ENCODE measurements at places on chromosomes 5 and 9.

DNA sequence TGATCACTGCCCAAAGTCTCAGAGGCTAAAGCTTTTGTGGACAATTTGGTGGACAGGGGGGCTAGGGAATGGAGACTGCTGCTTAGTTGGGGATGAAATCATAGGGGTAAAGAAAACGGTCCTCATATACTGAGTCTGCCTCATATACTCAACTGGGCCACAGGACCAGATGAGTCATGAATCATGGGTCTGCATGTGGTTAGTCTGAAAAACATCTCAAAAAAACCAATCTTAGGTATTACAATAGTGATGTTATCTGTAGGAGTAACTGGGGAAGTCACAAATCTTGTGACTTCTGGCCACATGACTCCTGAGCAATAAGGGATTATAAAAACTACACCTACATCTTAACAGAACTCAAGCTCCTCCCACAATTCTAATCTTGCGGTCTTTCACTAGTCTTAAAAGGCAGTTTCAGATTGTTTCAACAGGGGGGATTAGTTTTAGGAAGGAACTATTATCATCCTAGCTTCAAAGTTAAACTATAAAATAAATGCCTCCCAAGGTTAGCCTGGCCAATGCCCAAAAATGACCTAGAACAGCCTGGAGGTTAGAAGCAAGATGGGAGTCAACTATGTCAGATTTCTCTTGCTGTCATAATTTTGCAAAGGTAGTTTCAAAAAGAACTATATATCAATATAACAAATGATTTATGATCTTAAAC, 17.5 kb downstream of the TMEM161B start:
- DNase-seq = no peak

DNA sequence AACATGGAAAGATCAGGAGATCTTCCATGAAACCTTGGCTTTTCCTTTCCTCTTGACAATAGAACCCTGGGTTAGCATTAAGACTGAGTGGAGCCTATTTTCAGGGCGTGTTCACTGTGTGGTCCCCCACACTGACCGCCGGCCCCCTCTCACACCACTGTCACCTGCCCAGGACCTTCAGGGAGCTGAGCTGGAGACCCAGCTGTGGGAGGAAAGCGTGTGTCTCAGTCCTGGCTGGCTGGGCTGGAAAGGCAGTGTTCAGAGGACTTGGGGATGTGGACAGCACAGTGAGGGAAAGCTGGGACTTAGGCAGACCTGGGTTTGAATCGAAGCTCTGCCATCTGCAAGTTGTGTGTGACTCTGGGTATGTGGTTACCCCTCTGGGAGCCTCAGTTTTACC, 268.1 kb downstream of the NSG2 start:
- no peak for DNase-seq

- no peak for DNase-seq
Measured at GRCh38 chr5:78429332-78429980, 69.0 kb downstream of the SCAMP1 start.

DNA sequence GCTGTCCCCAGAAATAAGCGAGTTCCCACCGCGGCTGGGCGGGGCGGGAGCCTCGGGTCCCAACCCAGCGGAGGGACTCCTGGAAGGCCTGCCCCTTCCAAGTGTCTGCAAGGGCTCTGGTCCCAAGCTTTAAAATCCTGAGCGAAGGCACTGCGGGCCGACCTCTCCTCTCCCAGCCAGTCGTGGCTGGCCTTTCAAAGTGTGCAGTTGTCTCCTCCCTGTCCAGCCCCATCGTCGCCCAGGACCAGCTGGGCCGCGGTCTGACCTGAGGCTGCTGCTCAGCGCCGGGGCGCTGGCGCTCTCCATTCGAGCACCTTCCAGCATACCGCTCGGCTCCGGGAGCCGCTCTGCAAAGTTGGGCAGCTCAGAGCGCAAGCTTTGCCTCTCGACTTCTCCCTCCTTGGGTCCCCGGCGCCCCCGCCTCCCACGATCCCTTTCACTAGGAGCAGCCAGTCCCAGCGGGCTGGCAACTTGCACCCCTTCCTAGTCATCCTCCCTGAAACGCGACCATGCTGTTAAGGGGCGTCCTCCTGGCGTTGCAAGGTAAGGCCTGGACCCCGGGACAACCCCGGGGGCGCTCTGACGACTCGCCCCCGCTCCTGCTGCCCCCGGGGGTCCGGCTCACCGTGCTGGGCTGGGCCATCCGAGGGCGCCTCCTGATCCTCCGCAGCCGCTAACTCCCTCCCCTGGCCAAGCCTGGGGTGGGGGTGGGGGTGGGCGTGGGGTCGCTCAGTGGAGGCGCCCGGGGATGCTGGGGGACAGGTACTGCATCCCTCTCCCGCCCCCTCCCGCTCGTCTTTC, at the start of gene MAMDC2:
Gene MAMDC2 (plus strand): TSS at position 160 of the 801 bp plus-strand sequence. CDS start 350 bp downstream, at position 510.
- DNase-seq = no peak

DNA sequence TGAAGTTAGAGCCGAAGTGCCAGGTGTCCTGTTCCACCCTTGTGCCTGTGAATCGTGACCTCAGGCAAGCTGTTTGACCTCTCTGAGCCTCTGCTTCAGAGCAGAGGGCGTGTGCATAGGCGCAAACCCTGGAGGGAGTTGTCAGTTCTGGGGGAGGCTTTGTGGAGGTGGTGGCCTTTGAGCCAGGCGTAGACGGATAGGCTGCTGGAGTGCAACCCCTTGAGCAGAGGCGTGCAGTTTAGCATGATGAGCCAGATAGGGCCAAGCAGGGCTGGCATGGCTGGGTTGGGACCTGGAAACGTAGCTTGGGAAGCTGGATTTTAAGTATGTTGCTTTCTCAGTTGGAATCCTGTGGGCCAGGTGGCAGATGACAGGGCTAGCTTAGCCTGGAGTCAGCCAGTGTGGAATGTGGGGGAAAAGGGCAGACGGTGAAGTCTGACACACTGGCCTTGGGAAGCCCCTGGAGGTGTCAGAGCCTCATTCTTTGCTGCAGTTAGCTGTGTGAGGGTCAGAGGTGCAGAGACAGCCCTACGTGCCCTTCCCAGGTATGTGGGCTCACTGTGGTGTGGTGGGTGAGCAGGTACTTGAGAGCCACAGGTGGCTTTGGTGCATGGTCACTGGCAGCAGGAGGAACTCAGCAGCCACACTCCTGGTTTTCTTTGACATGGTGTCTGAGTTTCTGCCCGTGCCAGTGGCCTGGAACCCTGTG, 93.4 kb downstream of the DAB2IP start:
- no peak for DNase-seq
